Hypothalamus (tissue), 51 donors: ENCODE measurements at places on chromosomes 16 and 17.

DNA sequence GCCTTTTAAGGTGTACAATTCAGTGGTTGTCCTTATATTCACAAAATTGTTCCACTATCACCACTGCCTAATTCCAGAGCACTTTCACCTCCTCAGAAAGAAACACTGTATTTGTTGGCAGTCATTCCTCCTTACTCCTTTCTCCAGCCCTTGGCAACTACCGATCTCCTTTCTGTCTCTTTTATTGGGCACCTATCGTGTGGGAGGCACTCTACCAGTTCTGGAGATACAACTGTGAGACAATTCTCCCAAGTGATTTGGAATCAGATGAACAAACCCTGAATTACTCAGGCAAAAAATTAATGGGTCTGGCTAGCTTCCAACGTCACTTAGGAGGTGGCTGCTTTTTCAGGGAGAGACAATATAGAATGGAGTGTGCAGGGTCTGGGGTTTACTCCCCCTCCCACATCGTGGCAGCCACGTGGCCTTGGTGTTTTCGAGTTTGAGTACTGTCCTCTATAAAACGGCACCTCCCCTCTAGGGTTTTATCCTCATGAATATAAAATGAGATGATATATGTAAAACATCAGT is 63.9 kb downstream of the SHISA9 start:
- DNase-seq: no peak

DNA sequence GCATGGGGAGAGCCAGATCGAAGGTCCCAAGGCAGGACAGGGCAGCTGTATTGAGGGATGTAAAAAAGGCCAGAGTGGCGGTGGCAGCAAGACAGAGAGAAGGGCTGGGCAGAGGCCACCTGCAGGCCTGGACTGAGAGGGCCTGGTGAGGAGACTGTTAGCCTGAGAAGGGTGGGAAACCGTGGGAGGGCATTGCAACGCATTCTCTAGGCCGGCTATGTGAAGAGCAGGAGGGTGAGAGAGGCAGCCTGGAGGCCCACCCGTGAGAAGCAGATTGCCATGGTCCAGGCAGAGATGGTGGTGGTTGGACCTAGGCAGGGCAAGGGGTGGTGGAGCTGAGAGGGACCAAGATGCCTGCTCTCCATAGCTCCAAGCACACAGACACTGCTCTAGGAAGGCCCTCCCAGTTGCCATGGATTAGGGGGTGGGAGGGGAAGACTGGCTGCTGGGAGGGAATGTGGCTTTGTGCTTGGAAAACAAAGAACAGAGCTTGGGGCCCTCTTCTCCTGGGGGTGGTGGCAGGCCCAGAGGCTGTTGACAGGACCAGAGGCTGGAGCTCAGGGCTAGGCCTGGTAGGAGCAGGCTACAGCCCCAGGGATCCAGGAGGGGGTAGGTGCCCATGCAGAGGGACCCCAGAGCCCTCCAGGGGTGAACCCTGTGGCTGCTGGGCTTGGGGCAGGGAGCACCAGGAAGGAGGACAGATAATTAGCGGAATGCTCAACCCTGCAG is 12.4 kb upstream of the TCAP start:
- peak; percentile 22 for DNase-seq

DNA sequence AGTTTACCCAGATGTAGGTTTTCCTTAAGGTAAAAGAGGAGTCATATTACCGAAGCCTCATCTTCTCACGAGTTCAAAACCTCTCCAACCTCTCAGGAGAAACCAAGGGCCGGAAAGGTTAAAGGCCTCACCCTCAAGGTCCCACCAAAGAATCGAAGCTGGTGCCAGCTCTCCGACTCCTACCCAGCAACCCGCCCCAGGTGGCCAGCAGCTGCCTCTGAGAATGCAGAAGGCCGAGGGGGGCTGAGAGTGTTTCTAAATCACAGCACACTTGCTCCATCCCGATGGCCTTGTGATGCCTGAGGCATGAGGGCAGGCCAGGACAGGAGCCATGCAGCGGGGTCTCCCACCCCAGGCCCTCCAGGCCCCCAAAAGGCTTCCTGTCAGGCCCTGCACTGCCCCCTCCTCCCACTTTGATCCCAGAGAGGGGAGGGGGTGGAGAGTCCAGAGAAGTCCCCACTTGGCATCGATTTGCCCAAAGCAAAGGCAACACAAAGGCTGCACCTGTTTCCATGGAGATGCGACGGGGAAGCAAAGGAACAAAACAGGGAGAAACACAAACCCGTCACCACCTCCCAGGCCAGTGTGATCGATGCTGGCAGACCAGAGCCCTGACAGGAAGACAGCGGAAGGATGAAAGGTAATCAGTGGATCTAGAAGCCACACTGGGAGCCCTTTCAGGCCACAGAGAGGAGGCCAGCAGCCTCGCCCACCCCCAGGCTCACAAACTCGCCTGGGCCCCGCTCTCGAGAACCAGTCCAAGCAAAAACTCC is 39.0 kb downstream of the CUEDC1 start:
- peak; percentile 66 for DNase-seq

DNA sequence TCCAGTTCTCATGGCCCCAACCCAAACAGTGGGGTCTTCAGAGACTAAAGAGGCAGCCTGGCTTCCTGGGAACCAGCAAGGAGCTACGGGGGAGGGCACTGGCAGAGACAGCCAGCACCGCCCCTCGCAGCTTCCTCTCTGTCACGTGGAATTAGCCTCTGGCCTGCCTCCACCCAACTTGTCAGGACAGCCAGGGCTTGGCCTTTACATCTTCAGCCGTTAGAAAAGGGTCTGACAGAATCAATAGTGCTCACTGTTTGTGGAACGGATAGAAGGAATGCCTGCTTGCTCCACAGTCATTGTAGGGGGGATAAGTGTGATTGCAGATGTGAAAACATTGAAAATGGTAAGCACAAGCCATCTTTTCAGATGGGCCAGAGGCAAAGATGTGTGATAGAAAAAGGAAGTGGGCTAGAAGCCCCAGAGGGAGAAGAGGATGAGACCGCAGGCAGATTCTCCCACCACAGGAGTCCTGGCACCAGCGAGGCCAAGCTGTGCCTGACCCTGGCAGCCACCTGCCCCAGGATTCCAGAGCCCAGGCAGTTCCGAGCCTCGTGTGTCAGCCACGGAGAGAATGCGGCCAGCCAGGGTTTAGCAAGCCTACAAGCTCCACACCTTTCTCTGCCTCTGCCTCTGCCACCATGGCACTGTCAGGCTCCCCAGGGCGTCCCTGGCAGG is 18.6 kb downstream of the GRIN2C start:
- peak; percentile 38 for DNase-seq

- DNase-seq: no peak
Observed at GRCh38 chr17:19492141-19492540, 41.5 kb upstream of the SLC47A1 start.

- DNase-seq: no peak
Observed at GRCh38 chr17:48530887-48531272, at the start of gene HOXB1. TSS of gene HOXB1 (minus strand) at chr17:48531011. CDS start at chr17:48530904, 107 bp downstream.

DNA sequence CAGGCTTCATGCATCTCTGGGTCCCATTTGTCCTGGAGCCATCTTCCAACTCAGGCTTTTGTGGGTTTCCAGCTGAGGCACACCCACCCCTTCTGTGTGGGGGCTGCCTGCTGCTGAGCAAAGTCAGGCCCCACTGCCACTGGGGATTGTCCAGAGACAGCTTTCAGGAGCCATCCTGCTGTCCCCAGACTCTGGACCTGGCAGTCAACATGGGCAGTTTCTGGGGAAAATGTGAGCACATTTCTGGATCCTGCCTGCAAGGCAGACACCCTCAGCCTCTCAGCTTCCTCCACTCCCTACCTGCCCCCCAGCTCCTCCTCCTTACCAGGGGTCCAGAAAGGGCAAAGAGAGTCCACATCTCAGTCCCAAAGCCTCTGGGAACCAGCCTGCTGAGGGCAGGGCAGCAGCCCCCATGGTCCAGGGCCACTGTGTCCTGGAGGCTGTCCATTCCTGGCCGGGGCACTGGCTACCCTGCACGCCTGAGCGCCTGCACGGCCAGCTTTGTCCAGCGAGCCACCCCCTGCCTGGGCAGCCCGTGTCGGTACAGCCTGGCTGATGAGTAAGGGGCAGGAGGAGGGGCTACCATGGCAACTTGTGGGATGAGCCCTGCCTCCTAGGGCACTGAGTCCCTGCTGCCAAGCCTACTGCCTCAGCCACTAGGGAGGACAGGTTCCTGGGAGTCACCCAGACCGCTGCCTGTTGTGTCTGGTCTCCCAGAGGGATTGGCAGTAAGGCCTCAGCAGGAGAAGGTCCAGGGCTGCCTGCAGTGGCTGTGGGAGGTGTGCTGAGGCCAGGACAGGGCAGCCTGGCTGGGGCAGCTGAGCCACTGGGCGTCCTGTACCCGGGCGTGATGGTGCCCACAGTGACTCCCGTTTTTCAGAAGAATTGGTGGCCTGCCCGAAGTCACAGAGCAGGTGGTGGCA is at the start of gene SLC47A2:
TSS of gene SLC47A2 (minus strand) at position 477 of the 923 bp plus-strand sequence. CDS start at position 448, 29 bp downstream.
- peak; percentile 53 for DNase-seq

GRCh38 chr16:27806388-27806787 is 256.4 kb downstream of the KATNIP start:
- no peak for DNase-seq

DNA sequence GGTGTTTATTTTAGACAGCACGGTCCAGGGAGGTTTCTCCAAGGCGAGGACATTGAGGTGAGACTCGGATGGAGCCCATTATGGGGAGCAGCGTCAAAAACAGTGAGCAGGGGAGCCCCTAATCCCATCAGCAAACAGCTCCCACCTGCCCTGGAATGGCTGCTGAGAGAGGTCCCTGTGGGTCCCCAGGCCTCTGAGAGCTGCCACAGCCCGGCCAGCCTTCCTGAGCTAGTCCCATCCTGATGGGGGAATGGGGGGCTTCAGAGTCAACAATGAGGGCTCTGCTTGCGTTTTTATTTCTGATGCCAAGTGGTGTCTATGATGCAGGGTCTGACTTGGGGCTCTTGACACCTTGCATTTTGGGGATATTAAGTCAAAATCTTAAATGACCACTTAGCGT is 128.4 kb downstream of the GSG1L start:
- no peak for DNase-seq

GRCh38 chr17:22507823-22508222 is 815.5 kb downstream of the KCNJ18 start:
- no peak for DNase-seq

DNA sequence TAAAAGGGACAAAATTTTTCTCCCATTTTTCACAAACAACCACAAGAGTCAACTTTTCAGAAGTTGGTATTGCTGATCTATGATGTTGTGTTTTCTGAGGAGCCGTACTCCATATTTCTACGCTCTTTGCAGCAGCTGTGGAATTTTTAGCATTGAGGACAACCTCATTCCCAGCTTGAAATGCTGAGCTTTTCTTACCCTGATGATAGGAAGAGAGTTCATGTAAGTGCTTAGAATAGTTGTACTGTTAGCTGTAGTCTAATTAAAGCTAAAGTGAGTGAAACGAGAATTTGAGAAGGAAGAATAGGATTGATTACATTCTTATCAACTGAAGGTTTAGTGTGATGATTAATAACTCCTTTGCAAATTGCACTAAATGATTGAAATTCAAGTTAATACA is 72.3 kb downstream of the NF1 start:
- no peak for DNase-seq

DNA sequence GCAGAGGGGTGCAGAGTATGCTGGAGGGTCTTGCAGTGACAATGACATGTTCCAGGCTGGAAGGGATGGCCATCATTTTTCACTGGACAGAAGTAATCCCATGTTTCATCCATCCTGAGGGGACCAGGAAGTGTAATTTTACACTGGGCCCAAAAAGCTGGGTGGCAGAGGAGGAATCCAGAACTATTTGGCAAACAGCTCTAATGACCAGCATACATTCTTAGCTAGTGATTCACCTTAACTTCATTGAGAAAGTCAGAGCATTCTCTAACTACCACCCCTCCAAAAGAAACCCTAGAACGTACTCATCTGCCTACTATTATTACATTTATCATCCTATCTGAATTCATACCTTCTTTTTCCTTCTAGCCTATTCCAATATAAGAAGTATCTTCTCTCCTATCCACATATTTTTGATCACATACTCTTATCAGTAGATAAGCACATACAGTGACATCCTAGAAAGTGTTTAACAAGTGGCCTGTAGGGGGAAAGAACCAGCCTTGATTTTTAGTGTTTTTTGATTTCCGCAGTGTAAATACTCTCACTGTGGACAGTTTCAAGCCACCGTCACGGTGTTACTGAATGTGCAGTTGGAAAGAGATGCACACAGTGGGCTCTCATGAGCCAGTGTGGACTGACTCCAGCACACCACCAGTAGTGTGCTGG is 118.1 kb downstream of the FTO start:
- no peak for DNase-seq

DNA sequence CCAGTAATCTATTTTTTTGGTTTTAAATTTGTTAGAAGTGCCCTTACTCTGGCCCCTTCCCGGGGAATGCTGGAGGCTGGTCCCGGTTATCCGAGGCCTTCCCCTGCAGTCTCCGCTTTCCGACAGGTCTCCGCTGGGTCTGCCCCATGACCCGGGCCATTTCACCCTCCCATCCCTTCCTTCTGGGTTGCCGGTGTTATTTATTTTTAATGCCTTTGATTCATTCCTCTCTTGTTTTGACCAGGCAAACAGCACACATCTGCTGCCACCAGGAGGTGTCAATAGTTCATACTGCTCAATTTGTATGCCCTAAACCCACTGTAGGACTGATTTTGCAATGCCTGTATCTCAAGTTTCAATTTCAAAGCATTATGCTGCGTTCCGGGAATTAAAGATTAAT is 113.2 kb upstream of the IRX5 start:
- DNase-seq: no peak

GRCh38 chr16:80940069-80940856 is 66.4 kb downstream of the CMC2 start:
- DNase-seq: no peak

DNA sequence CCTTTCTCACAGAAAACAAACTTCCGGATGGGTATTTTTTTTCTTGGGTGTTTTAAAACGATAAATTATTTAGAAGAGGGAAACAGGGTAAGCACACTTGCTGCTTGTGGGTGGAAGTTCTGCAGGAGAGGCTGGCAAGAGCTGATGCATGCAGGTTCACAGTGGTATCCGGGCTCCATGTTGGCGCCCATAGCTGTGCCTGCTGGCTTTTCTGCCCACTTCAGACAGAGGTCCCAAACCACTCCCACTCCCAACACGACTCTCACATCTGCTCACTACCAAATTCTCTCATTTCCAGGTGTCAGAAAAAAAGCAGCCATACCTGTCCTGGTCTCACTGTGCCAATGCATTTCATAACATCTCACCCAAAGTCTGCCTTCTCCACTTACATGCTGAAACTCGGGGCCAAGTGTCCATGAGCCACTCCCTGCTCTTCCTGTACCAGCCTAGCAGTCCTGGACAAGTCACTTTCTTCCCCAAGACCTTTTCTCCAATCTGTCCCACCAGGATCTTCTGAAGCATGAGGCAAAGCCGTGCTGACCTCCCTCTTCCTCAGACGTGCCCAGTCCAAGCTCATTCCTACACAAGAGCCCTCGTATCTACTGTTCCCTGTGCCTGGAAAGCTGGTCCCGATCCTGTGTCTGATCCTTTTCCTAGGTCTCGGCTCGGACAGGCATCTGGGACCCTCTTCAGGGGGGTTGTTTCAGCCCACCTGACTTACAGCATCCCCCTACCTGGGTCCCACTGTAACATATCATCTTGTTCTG is 1.5 kb downstream of the CD300LF start:
- no peak for DNase-seq

DNA sequence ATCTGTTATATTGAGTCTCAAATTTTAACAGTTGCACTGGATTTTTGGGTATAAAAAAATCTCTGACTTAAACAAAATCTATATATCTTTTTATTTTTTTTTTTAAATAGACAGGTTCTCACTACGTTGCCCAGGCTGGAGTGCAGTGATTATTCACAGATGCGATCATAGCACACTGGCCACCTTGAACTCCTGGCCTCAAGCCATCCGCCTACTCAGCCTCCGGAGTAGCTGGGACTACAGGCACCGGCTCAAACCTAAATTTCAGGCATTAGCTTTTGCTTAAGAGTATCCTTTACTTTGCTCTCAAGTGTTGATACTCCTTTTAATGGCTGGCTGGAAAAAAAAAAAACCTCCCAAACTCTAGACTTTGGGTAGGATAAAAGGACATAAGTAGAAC is 61.6 kb downstream of the RPGRIP1L start:
- no peak for DNase-seq
